ENCODE measurements at places on chromosomes 6 and 20.

DNA sequence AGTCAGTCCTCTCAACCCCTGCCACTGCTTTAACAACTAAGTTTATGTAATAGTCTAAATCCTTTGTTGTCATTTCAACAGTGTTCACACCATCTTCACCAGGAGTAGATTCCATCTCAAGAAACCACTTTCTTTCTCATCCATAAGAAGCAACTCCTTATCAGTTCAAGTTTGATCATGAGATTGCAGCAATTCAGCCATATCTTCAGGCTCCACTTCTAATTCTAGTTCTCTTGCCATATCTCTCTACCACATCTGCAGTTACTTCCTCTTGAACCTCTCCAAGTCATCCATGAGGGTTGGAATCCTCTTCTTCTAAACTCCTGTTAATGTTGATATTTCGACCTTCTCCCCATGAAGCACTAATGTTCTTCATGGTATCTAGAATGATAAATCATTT lies 57.9 kb upstream of the FOXO3 start:
- DNase-seq: no peak

- DNase-seq: no peak
Observed at GRCh38 chr6:29487131-29487530, 625 bp downstream of the MAS1L start.

- peak; percentile 36 for DNase-seq
Observed at GRCh38 chr6:13487122-13488014, at the start of gene GFOD1. Gene GFOD1 (minus strand): TSS chr6:13487600. CDS start chr6:13486890, 710 bp downstream.

- DNase-seq: no peak
Observed at GRCh38 chr20:45066372-45066771, 34.6 kb downstream of the KCNS1 start.

DNA sequence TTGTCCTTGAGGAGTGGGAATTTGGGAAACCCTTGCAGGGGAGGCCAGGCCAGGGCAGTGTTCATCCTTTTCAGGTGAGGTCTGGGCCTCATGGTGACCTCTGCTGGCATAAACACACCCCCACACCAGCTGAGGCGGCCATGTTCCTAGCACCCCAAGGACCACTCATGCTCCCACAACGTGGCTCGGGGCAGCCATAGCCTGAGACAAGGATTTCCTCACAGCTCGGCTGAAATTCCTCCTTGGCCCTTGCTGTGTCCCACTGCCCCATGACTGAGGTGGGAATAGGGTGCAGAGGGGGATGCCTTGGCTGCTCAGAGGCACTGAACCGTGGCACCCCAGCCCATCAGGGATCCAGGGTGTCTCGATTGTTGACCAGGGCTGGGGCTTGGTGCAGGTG lies 27.3 kb upstream of the SPDEF start:
- no peak for DNase-seq

- DNase-seq: no peak
Observed at GRCh38 chr20:37745553-37745952, 51.7 kb downstream of the CTNNBL1 start.

- DNase-seq: no peak
Observed at GRCh38 chr20:41308290-41308711, 9.2 kb downstream of the ZHX3 start.

- peak; percentile 6 for DNase-seq
Observed at GRCh38 chr6:149862922-149863697, 1.0 kb downstream of the LRP11 start.

DNA sequence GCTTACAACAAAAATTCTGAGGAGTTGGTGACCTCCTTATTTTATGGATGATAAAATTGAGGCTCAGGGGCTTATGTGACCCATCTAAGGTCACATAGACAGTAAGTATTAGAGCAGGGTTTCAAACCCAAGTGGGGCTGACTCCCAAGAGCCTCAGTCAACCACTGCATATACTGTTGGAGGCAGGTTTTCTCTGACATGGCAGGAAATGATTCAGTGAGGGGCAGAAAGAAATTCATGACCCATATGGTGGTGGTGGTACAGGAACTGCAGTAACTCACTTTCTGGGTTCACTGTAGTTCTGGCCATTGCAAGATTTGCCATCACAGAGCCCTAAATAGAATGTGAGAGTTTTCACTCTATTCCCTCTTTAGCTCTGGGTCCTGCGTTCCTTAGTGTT lies 132.0 kb upstream of the ENPP5 start:
- no peak for DNase-seq

DNA sequence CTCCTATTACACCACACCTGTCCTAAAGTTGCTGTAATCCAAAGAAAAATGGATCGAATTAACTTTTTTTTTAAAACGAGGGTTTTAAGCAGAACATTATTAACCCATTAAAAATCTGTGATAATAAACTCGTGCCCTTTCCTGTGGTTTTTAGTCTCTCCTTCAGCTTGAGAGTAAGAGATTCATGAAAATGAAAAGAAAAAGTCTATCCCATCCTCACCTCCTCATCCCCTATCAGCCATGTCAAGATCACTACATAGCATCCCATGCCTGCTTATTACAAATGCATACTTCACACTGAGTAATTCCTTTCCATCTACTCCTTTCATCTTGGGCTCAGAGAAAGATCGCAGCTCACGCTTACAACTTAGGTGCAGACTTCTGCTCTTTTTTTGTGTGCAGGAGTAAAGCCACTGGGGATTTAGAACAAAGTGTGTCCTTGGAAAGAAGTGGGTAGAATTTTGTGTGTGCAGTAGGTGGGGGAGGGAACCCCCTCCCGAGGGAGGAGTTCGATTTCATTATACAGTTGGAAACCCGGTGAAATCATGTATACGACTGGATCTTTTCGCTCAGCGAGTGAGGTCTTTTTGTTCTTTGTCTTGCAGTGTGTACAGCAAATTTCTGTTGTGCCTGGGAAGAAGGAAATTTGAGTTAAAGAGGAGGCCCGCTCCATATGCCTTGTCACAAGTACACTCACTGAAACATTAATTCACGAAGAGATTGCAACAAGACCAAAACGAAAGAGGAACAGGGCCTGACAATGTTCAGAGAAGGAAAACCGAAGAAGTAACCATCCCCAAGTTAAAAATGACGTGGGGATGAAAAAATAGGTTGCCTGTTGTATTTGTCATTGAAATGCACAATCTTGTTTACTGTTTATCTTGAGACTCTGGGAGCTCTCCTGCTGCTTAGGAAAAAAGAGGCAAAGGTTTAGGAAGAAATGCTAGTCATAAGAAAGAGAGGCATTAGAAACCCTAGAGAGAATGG lies 146.5 kb upstream of the ZNF217 start:
- DNase-seq: no peak

DNA sequence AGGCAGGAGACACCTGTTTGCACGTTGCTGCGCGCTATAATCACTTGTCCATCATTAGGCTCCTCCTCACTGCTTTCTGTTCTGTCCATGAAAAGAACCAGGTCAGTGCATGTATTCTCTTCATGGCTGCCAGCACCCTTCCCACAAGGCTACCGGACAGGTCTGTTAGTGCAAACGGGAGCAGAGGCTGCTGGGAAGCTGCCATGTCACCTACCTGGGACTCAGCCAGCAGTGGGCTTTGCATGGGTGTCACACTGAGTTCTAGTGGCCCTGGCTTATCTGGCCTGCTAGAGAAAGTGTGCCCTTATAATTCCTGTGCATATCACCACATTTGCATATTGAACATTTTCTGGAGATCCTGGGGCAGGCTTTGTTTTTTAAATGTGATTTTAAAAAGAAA lies 24.8 kb downstream of the LYRM2 start:
- no peak for DNase-seq

GRCh38 chr6:118606858-118607257 lies 44.5 kb downstream of the CEP85L start:
- no peak for DNase-seq

DNA sequence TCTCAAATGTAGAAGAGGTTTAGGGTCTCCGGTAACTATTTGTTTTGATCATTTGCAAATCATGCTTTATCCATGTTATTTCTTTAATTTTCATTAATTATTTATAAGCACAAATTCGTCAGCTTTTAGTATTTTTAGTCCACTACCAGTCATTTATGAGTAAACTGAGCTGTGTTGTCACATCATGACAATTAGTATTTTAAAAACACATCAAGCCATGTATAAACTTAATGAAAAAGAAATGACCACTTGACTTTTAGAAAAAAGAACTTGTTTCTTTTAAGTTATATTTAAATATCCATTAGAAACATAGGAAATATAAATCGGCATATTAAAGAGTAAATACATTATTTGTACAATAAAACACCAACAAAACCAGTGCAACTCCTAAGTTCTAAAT lies 2.8 kb downstream of the NKX2-4 start:
- DNase-seq: no peak

DNA sequence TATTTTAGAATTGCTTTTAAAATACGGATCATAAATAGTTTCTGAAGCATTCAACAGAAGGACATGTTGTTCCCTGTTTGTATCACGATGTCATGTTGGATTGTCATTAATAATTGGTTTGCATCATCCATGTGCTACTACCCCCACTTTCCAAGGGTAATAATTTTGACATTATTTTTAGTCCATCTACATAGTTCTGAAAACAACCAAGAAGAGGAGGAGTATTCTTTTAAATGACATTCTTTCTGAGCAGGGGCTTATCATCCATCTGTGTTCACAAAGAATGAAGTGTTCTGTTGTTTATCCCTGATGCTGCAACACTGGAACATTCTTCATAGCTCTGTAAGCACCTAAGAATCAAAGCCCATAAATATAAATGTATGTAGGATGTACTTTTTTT lies 151.0 kb upstream of the CITED2 start:
- no peak for DNase-seq

- no peak for DNase-seq
Observed at GRCh38 chr6:121309768-121310469, 24.4 kb downstream of the TBC1D32 start.

- DNase-seq: no peak
Observed at GRCh38 chr6:156150391-156150790, 626.8 kb upstream of the ARID1B start.

GRCh38 chr6:570825-571224 lies 86.1 kb downstream of the HUS1B start:
- no peak for DNase-seq

GRCh38 chr6:131295081-131295480 lies 159.8 kb downstream of the AKAP7 start:
- no peak for DNase-seq

DNA sequence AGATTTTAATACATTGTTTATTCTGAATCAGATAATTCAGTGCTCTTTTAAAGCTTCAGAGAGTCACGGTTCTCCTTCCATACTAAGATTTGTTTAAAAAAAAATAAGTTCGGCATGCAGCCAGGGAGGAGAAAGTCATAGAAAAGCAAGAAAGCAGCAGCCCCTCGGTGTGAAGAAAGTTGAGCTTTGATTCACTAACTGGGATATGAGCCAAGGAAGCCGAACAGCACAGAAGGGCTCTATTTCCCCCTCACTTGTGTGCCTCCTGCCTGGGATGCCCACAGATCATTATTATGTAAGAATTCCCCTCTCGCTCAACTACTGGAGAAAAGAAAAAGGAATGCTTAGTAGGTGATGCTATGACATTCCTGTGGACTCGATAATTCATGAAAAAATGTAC lies 69.3 kb upstream of the SYNJ2 start:
- no peak for DNase-seq

- DNase-seq: no peak
Observed at GRCh38 chr6:90003941-90004340, 109.7 kb downstream of the GJA10 start.

- DNase-seq: no peak
Observed at GRCh38 chr6:131862476-131862875, 54.7 kb downstream of the ENPP1 start.

- DNase-seq: no peak
Observed at GRCh38 chr6:140858381-140858971, 1274.2 kb upstream of the GJE1 start.

DNA sequence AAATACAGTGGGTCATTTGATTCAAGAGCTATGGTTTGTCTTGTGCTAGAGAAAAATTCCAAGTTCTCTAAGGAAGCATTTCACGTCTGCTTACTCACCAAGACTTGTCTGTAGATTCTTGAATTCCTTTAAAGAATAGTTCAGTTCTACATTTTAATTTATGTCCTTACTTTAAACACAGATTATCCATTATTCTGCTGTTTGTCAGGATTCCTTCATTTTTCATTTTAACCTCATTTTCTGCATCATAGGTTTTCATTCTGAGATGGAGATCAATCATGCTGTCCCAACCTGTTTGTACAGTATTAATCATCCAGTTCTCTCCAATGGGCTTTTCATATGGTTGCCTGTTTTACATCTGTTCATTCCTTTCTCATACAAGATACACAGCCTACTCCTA lies 24.5 kb upstream of the POPDC3 start:
- no peak for DNase-seq

DNA sequence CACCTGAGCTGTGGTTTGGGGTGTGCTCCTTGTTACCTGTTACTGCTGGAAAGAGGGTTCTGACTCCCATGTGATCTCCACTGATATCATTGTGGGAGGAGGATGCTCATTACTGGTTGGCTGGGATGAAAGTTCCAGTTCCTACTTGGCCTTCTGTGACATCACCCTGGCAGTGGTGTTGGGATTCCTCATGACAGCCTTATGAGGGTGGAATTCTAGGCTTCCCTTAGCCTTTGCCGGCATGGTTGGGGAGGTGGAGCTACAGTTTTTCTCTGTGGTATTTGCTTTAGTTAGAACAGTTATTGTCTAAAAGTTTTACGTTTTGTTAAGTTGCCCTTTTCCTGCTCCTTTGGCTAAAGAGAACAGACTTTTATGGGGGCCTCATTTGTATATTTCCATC lies 112.1 kb downstream of the AFG1L start:
- DNase-seq: no peak

DNA sequence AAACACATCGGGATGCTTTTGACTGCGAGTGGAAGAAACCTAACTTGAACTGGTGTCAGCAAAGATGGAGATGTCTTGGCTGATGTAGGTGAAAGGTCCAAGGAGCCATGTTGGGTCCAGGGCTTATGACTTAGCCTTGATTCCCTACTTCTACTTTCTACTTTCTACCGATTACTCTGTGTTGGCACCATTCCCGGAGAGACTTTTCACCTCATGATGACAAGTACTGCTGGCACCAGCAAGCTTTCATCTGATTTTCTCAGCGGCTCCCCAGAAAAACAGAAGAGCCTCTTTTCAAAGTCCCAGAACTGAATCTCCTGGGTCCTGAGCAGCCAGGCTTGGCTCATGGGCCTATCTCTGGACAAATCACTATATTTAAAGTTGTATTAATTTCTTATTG lies 4.9 kb upstream of the EDN3 start:
- no peak for DNase-seq

GRCh38 chr20:2883726-2884637 lies 10.7 kb downstream of the PTPRA start:
- no peak for DNase-seq
